ENCODE measurements at places on chromosomes 1 and 21. TPM values are rescaled to one million over a fixed set of nuclear protein-coding genes. Genes with fewer than 3 reads are reported as not detected.

DNA sequence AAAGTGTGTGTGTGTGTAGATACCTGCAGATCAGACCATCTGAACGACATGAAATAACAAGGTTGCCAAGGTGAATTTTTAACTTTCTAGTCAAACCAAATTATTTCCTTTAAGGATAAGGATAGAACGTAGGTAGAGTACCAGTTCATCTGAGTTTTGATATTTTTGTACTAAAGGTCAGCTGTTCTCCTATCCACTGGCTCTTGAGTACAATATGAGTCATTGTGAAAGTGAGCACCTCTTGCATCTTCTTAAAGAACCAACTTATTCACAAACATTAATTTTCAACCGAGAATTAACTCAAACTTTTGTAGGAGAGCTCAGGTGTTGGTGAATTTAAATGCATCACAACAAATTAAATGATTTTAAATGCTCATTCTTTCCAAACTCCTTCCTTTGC is 71.5 kb downstream of the IFI44 start:
- no peak overlapping the region for H3K4me3 ChIP-seq
- H3K36me3 ChIP-seq = no peaks in the 10 kb centered on the region
- no peak for DNase-seq

DNA sequence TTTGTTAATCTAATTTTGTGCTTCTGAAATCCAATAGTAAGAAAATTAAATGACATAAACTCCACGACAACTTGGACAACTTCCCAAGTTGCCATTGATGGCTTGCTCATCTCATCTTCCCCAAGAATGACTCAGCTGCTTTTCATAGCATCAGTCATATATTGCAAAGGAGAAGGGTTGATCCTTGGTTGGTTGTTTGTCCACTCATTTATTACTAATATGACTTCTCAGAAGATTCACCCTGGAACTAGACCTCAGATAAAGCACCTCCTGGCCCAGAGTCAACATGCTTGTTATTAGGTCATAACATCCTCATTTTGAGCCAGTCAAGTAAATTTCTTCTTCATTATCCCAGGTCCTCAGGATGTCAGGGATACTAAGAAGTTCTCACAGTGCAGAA is 2.3 kb upstream of the LCE3D start:
- no peaks in the 10 kb centered on the region for H3K27me3 ChIP-seq
- H3K4me1 ChIP-seq = no peaks in the 10 kb centered on the region
- DNase-seq = no peak
- H3K4me3 ChIP-seq = no peak overlapping the region
- no peaks in the 10 kb centered on the region for H3K36me3 ChIP-seq

GRCh38 chr1:238370599-238370998 is 479.9 kb upstream of the ZP4 start:
- H3K27me3 ChIP-seq = no peaks in the 10 kb centered on the region
- no peaks in the 10 kb centered on the region for H3K4me1 ChIP-seq

GRCh38 chr1:178039891-178040290 is 54.0 kb upstream of the RASAL2 start:
- peaks cover 4% of the 10 kb centered on the region for H3K4me1 ChIP-seq
- no peaks in the 10 kb centered on the region for H3K36me3 ChIP-seq
- no peak overlapping the region for H3K27ac ChIP-seq
- DNase-seq = no peak
- no peak overlapping the region for H3K4me3 ChIP-seq

DNA sequence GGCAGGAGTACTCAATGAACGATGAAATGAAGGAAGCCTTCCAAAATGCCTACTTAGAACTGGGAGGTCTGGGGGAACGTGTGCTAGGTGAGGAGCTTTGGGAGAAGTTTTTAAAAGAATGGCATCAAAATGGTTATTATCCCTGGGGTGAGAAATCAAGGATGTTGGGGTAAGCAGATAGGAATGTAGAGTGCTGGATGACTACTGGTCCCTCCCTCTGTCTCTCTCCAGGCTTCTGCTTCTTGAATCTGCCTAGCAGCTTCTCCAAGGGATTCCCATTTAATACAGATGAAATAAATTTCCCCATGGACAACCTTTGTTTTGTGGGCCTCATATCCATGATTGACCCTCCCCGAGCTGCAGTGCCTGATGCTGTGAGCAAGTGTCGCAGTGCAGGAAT is 19.0 kb upstream of the CASQ1 start:
- no peak for DNase-seq
- H3K27me3 ChIP-seq = no peaks in the 10 kb centered on the region
- no peaks in the 10 kb centered on the region for H3K36me3 ChIP-seq
- H3K27ac ChIP-seq = no peak overlapping the region
- H3K4me3 ChIP-seq = no peak overlapping the region

GRCh38 chr1:30705698-30706097 is 17.7 kb downstream of the MATN1 start:
- no peaks in the 10 kb centered on the region for H3K36me3 ChIP-seq
- DNase-seq = no peak
- H3K27ac ChIP-seq = no peak overlapping the region
- peaks cover 11% of the 10 kb centered on the region for H3K4me1 ChIP-seq
- no peak overlapping the region for H3K4me3 ChIP-seq

GRCh38 chr1:160646711-160647328 is at the start of gene SLAMF1:
TSS of gene SLAMF1 (minus strand) at chr1:160647044. CDS start at chr1:160646945, 99 bp downstream.
- DNase-seq = no peak
- H3K36me3 ChIP-seq = no peaks in the 10 kb centered on the region
- H3K4me1 ChIP-seq = no peaks in the 10 kb centered on the region
- H3K27me3 ChIP-seq = no peaks in the 10 kb centered on the region
- H3K27ac ChIP-seq = no peak within 1 kb of the TSS

DNA sequence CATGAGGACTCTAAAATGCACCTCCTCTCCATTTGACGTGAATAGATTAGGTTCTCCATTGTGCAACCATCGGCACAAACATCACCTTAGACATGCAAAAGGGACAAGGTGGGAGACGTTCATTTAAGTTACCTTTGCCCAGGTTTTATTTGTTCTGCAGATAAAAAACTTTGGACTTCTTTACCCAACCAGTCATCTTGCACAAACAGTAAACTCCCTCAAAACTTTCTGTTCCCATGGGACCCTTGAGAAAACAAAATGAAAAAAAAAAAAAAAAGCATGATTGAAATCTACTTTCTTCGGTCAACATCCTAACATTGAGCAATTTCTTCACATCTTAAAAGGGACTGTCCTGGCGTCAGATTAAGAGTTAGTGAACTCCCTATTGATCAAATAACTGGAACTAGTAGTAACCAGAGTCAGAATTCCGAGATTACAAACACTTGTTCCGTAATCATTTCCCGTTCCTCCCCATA is 31.4 kb upstream of the PROX1 start:
- H3K27ac ChIP-seq = no peak overlapping the region
- H3K4me3 ChIP-seq = no peak overlapping the region
- no peaks in the 10 kb centered on the region for H3K36me3 ChIP-seq
- no peaks in the 10 kb centered on the region for H3K4me1 ChIP-seq
- DNase-seq = no peak

DNA sequence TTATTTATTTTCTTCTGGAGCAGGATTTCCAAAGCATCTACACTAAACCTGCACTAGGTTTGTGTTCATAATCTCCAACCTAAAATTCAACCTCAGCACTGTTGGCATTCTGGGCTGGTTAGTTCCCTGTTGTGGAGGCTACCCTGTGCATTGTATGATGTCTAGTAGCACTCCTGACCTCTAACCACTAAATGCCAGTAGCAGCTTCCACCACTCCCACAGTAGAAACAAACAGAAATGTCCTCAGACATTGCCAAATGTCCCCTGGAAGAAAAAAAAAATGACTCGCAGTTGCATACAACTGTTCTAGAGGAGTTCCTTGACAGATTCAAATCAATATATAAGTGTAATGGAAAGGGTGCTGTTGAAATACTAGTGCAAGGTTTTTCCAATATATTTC is 18.9 kb downstream of the GRIK1 start:
- no peak overlapping the region for H3K27ac ChIP-seq
- H3K4me3 ChIP-seq = no peak overlapping the region
- no peaks in the 10 kb centered on the region for H3K36me3 ChIP-seq
- H3K4me1 ChIP-seq = no peaks in the 10 kb centered on the region

- H3K36me3 ChIP-seq = no peaks in the 10 kb centered on the region
- H3K27me3 ChIP-seq = no peaks in the 10 kb centered on the region
- H3K27ac ChIP-seq = no peak overlapping the region
- no peak for DNase-seq
Observed at GRCh38 chr1:194225821-194226220, 1039.4 kb upstream of the B3GALT2 start.

DNA sequence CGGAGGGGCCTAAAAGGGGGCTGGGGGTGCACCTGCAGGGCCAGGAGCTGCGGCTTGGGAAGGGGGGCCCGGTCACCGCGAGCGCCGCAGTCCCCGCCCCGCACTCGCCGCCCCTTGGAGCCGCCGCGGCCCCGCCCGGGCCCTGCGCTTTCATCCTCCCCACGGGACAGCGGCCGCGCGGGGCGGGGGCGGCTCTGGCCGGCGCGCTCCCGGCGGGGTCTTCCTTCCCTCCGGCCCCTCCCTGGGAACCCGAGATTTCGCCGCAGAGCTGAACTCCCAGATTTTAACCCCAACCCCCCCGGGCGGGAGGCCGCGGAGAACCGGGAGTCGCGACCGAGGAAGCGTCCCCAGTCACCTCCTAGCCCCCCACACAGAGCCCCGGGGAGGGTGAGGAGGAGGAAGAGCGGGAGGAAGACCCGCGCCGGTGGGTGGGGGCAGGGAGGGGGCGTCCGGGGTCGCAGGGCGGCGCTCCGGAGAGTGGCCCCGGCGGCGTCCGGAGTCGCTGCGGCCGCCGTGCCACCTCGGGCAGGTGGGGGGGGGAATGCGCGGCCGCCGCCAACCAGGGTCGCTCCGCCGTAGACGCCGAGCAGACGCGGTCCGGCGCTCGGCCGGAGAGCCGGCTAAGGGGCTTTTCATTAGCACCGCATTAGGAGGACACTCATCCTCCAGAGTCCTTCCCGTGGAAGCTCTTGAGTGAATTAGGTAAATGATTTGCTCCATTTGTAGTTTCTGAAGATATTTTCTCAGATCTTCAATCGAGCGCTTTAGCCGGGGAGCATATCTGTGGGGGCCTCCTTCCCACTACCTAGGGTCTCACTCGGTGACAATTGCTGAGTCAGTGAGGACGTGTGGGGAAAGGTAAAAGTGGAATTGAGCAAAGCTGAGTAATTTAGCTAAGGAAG is 31.6 kb upstream of the NFIA start:
- peak; percentile 45 for DNase-seq
- peak overlapping the region; percentile 96 for H3K27ac ChIP-seq
- no peaks in the 10 kb centered on the region for H3K36me3 ChIP-seq
- peak overlapping the region; percentile 89 for H3K4me3 ChIP-seq

DNA sequence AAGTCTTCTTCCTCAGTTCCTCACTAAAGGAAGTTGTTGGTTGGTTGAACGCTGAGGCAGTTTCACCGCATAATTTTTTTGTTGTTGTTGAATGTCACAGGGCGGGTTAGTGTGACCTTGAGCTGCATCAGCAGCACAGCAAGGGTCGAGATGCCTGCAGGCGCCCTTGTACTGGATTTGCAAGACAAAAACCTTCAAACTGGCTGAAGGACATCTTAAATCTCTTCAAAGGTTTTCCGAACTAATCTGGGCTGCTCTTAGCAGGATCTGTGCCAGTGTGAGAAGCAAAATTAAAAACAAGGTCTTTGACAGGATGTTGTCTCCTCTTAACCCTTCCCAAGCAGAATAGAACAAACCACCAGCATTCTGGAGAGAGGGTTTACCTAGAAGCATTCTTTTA is 59.4 kb downstream of the NRIP1 start:
- H3K27me3 ChIP-seq = no peaks in the 10 kb centered on the region
- peak overlapping the region; percentile 31 for H3K27ac ChIP-seq
- no peak overlapping the region for H3K4me3 ChIP-seq
- peaks cover 23% of the 10 kb centered on the region for H3K4me1 ChIP-seq
- H3K36me3 ChIP-seq = no peaks in the 10 kb centered on the region
- DNase-seq = peak; percentile 58

DNA sequence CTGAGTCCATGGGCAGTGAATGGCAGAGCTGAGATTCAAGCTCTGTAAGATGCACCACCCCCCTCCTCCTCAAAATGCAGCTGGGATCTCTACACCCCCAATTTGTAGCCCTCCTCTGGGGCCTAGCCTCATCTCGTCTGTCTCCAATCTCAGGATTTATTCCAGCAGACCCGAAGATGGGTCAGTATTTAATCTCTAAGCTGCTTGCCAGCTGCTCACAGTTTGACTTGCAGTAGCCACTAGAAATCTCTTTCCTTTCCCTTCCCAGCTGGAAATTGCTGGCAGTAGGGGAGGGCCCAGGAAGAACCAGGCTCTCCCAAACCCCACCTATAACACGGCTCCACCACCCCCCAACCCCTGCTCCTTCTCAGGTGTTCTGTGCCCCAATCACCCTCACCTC is 1.5 kb downstream of the LACTBL1 start:
- H3K27me3 ChIP-seq = no peaks in the 10 kb centered on the region
- H3K36me3 ChIP-seq = no peaks in the 10 kb centered on the region
- no peak overlapping the region for H3K27ac ChIP-seq
- DNase-seq = no peak
- no peak overlapping the region for H3K4me3 ChIP-seq

DNA sequence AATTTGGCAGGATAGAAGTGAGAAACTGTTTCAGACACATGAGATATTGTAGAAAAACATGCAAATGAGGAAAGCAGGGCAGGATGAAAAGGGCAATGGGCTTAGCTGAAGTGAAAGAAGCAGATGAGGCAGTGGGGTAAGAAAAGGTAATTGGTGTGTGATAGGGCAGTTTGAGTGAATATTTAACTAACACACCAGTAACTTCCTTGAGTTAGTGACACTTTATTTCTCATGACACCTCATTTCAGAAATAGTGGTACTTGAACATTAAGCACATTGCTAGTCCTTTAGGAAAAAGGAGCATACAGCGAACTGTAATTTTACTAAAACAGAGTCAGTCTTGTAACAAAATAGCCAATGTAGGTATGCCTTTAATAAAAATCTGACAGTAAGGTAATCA is 415.0 kb downstream of the DPYD start:
- H3K4me1 ChIP-seq = no peaks in the 10 kb centered on the region
- H3K27me3 ChIP-seq = no peaks in the 10 kb centered on the region
- H3K36me3 ChIP-seq = no peaks in the 10 kb centered on the region
- H3K4me3 ChIP-seq = no peak overlapping the region

DNA sequence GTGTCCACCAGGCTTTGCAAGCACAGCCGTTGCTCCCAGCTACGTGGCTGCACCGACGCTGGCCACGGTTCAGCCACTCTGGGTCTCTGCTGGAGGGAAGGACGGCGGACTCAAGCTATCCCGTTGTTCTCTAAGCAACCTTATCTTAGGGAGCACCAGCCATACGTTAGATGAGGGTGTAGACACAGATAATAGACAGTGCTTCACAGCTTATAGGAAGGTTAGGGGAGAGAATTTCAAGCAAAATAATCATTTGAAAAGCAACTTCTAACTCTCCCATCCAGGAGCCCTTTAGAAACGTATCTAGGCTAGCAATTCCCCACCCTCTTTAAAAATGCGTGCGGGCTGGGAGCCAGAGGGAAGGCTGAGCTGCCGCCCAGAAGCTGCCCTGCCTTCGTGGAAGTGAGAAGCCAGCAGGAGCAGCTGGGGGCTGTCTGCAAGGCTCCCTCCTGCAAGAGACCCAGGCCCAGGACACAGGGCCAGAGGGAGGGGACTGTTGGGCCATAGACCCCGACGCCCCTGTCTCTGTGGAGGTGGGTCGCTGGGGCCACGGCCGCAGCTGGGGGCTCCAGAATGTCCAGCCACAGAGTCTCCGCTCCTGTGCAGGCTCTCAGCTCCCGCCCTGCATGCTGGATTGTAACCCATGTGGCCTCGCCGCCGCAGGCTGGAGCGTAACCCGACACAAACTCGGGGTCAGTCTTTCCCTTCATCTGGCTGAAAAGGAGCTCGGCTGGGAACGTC is 31.2 kb upstream of the COL6A2 start:
- peak overlapping the region; percentile 47 for H3K27ac ChIP-seq
- peaks cover 31% of the 10 kb centered on the region for H3K4me1 ChIP-seq

The C1orf52 gene
- 40.3 TPM for total RNA-seq

The DFFB gene
- 8.4 TPM for total RNA-seq

The GSTM5 gene
- total RNA-seq = 6.5 TPM

The CD1D gene
- 2.5 TPM for total RNA-seq

The TSPAN1 gene
- 14.6 TPM for total RNA-seq

The TM2D1 gene
- 68.9 TPM for total RNA-seq

The SLC6A9 gene
- total RNA-seq = 1.2 TPM

The PADI2 gene
- total RNA-seq = 1.1 TPM

The GNAT2 gene
- total RNA-seq = 3.0 TPM
